ENCODE measurements at places on chromosomes 3 and 15.

DNA sequence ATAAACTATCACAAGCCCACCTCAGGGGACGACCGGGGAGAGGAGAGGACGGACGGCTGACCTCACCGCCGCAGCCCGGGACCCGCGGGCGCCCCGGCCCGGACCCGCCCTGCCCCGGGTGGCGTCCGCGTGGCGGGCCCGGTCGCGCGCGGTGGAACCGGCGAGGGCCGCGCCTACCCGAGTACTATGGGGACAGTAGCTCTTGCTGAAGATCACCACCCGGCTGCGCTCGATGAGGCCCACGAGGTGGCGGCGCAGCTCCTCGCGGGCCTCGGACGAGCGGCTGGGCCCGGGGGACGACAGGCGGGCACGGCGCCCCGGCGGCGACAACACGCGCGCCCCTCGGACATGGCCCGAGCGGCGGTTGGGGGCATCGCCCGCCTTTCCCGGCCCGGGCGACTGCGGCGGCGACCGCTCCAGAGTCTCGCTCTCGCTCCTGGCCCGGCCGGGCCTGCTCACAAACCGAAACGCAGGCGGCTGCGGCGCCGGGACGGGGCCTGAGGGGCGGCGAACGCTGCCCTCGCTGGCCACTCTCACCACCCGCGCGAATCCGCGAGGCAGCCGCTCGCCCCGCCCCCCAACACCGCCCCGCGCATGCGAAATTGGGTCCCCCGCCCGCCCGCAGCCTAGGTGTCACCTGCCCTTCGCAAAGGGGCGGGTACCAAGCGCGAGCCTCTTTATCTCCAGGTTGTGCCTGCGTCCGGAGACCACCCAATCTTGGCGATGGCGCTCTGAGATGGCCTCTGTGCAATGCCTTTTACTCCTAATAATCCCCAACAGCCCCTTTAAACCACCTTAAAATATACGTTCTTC is at the start of gene TXNRD3:
TSS of gene TXNRD3 (minus strand) at position 554 of the 813 bp plus-strand sequence.
- peak; percentile 86 for DNase-seq

DNA sequence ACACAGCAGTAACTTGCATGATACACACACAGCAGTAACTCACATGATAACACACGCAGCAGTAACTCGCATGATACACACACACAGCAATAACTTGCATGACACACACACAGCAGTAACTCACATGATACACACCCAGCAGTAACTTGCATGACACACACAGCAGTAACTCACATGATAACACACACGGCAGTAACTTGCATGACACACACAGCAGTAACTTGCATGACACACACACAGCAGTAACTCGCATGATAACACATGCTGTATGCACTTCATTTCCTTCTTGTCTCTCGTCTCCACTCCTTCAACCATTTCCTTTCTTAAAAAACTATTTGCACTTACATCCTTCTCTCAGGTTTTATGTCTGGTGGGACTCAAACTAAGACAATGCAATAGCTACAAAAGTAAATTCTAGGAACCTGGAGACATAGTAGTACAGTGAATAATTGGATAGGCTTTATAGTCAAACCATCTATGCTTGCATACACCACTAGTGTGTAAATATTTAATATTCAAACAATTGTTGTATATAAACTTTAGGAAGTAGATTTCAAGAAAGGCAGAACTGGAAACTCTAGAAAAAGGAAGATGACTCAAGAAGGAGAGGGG is 130.8 kb downstream of the UACA start:
- no peak for DNase-seq

DNA sequence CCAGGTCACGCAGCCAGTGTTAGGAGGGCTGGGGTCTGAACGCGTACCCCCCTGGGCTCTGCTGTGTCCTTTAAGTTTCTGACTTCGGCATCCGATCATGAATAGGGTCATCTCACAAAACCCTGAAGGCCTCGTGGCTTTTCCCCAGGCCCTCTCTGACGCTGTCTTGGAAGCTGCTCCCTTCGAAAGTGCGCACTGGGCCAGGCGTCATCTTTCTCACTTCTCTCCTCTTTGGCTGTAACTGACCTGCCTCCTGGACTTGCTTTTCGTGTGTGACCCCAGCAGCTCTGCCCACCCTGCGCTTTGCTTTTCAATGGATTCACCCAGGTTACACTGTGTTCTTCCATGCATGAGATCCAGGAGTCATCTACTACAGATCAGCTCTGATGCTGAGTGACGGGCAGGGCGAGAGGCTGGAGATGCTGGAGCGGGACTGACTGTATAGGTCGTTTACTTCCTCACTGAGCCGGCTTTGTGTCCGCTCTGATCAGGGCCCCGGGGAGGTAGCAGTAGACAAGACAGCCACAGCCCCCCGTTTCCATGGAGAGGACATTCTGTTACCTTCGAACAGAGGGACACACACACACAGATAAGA is 45.0 kb upstream of the PCSK6 start:
- DNase-seq: no peak

DNA sequence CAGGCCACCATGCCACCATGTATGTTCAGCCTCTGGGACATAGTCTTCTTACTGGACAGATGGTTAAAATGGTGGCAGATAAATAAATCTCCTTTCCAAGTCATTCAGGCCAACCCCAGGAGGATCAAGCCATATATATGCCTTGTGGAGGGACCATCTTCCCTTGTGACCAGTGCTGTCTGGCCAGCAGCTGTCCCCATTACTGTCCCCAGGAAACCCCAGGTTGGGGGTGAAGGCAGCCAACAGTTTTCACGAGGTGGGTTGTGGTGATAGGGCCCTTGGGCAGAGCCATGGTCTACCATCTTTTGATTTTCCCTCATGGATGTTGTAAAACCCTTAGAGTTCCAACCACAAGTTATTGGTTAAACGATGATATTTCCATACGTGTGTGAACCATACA is 48.7 kb upstream of the PCSK6 start:
- DNase-seq: no peak

DNA sequence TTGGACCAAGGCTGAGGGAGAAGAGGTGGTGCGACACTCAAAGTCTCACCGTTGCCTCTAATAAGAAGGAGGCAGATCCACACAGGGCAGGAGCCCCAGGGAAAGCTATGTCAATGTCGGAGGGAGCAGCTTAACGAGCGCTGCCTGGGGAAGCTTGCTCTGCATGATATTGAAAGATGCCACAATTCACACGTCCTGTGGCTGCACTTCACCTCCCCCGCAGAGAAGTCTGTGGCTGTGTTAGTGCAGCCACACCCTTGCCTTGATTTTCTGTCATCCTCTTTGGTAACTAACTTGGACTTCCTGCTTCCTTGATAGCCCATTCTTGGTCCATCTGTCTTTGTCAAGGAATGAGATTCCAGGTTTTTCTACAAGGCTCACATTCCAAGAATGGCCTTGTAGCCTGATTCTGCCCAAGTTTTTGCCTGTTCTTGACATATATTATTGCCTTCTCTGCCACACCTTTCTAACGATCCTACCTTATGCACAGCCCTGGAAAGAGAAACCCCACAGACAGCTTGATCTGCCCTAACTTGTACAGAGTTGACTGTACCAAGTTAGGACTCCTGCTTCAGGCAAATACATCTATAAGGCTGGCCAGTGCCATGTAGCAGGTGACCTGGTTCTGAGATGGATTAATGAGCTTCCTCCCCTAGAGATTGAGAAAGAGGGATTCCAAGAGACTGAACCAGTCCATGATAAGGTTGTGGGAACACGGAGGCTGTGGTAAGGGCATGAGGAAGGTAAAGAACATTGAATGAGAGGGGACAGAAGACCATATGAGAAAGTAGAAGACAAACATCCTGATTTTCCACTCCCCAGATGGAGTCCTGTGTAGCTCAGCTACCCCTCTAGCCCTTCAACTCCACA is 153.0 kb upstream of the WNT5A start:
- DNase-seq: no peak

- no peak for DNase-seq
Measured at GRCh38 chr15:101342056-101342455, 47.0 kb upstream of the SNRPA1 start.

GRCh38 chr15:91983729-91984340 is 130.3 kb downstream of the SLCO3A1 start:
- no peak for DNase-seq

DNA sequence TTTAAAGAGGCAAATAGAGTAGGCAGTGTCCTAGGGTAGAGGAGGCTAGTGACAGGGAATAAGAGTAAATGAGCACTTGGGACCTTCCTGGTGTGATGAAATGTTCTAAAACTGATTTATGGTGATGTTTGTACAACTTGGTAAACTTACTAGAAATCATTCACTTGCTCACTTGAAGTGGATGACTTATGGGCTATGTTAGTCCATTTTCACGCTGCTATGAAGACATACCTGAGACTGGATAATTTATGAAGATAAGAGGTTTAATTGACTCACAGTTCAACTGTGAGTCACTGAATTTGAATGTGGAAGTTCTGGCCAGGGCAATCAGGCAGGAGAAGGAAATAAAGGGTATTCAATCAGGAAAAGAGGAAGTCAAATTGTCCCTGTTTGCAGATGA is 31.7 kb upstream of the DHX36 start:
- no peak for DNase-seq

GRCh38 chr3:170418422-170419398 is at the start of gene CLDN11:
TSS of gene CLDN11 (plus strand) at chr3:170418868. CDS start at chr3:170419067, 199 bp downstream.
- DNase-seq: no peak

DNA sequence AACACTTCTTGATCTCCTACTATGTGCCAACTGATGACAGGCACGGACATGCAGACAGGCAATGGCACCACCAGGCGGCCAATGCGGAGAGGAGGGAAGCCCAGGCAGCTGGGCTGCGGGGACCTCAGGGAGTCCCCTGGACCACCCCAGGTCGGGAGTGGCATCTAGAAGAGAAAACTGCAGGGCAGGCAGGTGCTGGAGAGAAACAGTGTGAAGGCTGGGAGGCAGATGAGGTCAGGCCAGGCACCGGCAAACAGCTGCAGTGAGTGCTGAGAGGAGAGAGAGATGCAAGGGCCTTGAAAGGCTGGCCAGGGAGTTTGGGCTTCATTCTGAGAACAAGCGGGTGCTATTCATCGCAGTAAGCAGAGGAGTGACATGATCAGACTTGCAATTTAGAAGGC is 29.1 kb downstream of the SLC6A1 start:
- DNase-seq: no peak

DNA sequence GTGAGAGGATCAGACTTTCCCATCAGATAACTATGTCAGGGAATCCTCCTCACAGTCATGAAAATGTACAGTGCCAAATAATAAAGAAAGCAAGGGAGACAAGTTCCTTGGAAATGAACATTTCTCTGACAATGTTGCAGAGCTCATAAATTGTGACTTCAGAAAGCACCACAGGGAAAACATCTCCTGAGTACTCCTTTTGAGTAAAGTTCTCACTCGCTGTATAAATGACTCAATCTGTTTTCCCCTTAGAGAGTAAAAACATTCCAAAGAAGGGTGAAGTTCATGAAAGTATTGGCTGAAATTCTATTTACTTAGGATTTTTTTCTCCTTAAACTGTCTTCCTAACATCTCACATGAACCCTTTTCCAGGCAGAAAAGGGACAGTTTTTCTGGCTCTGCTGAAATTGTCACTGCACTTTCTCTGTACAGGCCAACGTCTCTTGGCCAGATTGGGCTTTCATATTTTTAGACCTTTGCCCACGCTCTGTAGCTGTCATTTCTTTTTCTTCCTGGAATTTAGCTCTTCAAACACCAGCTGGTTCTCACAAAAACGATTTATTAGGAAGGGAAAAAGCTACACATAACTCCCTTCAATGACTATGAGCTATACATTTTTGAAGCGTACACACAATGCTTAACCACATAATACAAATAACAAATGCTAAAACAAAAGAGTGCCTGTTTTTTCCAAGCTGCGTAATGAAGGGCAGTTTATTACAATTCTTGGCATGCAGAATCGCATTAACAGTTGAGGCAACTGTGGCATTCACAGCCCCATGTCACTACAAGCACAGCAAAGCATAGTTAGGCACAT is 216.1 kb downstream of the ATP8B4 start:
- DNase-seq: no peak

GRCh38 chr3:129503471-129504291 is 24.8 kb upstream of the RHO start:
- no peak for DNase-seq

- DNase-seq: no peak
Measured at GRCh38 chr15:38671675-38672254, 107.2 kb upstream of the RASGRP1 start.

- no peak for DNase-seq
Measured at GRCh38 chr3:158753854-158754253, 21.6 kb upstream of the RARRES1 start.

GRCh38 chr15:70906842-70907241 is 14.2 kb downstream of the LRRC49 start:
- no peak for DNase-seq

DNA sequence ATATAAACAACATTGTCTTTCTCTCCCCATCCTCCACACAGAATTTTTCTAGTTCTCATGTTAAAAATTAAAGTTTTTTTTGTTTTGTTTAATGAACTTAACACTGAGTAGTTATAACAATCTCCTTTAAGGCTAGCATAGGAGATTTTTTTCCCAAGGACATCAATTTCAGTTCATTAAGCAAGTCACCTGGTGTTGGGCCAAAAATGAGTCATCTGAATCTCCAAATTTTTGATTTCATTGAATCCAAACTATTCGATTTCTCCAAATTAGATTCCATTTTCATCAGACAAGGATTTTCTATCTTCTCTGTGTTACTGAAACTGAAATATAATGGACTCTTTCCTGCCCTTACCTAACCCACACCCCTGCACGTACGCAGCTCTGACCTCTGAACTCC is 631.4 kb upstream of the MDFIC2 start:
- no peak for DNase-seq

DNA sequence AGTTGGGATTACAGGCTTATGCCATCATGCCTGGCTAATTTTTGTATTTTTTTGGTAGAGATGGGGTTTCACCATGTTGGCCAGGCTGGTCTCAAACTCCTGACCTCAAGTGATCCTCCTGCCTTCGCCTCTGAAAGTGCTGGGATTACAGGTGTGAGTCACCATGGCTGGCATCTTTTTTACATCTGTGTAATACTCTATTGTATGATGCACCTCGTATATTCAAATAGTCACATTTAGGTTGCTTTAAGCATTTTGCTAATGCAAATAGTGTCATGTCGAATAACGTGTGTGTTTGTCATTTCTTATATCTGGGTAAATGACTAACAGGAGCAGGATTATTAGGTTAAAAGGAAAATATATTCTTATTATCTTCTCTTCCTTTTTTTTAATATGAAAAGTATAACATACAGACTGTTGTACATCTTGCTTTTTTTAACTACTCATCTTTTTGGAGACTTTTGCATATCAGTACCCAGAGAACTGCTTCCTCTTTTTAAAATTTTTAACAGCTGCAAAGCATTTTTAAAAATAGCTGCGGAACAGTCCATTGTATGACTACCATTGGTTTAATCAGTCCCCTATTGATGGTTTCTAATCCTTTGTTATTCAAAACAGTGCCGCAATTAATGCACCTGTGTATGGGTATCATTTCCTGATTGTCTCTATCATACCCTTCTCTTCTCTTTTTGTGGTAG is 13.4 kb downstream of the SCAMP5 start:
- DNase-seq: no peak

- DNase-seq: no peak
Measured at GRCh38 chr15:96234109-96234892, 96.2 kb upstream of the NR2F2 start.

GRCh38 chr3:40574661-40575060 is 49.9 kb downstream of the ZNF621 start:
- DNase-seq: no peak

Data from stimulated activated CD4-positive, alpha-beta T cell treated with anti-CD3 and anti-CD28 coated beads, Interleukin-4, amount 100 ng/mL, for 4 hours (primary cell).